ENCODE measurements at places on chromosomes 13 and 19.

- no peak for DNase-seq
Measured at GRCh38 chr19:49863254-49863934, 4.0 kb downstream of the PNKP start.

DNA sequence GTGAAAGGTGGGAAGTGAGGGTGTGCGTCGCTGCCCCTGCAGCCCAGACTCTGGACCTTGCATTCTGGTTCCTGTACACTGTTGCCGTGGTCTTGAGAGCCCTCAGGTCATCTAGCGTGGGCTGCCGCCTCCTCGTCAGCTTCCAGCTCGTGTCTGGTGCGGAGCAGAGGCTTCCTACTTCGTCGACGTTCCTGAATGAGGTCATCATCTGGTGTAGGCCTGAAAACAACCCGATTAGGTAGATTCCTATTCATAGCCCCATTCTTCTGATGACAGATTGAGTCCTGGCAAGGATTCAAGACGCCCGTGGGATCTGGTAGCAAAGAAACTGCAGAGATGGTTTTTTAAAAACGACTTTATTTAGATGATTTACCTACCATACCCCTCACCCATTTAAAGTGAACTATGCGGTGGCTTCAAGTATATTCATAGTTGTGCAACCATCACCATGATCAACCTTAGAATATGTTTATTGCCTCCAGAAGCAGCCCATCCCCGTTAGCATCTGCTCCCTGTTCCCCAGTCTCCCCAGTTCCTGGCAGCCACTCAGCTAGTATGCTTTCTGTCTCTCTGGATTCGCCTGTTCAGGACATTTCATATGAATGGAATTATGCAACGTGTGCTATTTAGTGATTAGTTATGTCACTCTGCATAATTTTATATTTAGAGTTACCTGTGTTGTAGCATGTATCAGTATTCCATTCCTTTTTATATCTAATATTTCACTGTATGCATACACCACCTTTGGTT is 13.8 kb downstream of the NAXD start:
- no peak for DNase-seq

GRCh38 chr13:45206340-45206739 is 5.5 kb upstream of the KCTD4 start:
- DNase-seq: no peak

GRCh38 chr13:108742701-108743451 is 113.5 kb downstream of the MYO16 start:
- DNase-seq: no peak

All from CD4-positive, alpha-beta T cell treated with Interleukin-6 for 4 hours (primary cell).